CD4-positive, alpha-beta T cell (primary cell): ENCODE measurements at places on chromosomes 7 and 10. TPM values are rescaled to one million over a fixed set of nuclear protein-coding genes. Genes with fewer than 3 reads are reported as not detected.

DNAJC12 gene
- total RNA-seq = not detected

LRRD1 gene
- not detected for total RNA-seq

CYP3A4 gene
- not detected for total RNA-seq

TMEM225B gene
- 1.0 TPM for total RNA-seq

OR2A7 gene
- 5.4 TPM for total RNA-seq

MMRN2 gene
- total RNA-seq = 0.47 TPM

NEURL1 gene
- total RNA-seq = 1.1 TPM

AGAP5 gene
- 4.9 TPM for total RNA-seq
